Neural crest cell (in vitro differentiated cells): ENCODE measurements at places on chromosomes 7 and 10.

- no peak for DNase-seq
Observed at GRCh38 chr7:105389088-105389650, 448 bp upstream of the SRPK2 start.

- no peak for DNase-seq
Observed at GRCh38 chr7:22561895-22562593, 62.1 kb upstream of the STEAP1B start.

DNA sequence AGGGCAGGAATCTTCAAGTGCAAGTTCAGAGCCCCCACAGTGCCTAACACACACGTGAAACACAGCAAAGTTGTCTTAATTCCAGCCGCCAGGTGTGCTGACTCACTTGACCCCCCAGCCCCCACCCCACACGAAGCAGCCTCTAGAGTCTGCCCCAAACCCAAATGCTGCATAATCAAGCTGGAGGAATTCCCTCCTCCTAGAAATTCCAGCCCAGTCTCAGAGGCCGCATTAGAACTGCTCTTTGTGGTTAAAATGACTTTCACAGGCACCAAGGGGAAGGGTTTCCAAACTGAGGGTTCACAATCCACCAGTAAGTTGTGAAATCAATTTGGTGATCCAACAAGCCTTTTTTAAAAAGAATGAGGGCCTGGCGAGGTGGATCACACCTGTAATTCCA lies 67.0 kb upstream of the PLXNA4 start:
- no peak for DNase-seq

- no peak for DNase-seq
Observed at GRCh38 chr7:157000741-157001653, 9.5 kb downstream of the MNX1 start.

DNA sequence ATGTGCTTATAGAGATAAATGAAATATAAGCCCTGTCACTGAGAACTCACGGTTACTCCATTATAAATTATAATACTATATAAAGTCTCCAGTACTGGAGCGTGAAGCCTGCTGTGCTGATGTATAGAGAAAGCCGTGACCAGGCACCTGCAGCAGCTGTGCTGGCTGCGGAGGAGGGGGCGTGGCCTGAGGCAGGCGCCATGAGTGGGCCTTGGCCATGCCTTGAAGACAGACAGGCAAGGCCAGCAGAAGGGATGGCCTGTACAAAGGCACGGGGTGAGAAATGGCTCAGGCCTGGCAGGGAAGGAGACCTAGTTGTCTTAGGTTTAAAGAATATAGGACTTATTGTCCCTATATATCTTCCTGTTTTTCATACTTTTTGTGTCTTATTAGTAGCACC lies 218.5 kb upstream of the STK17A start:
- no peak for DNase-seq

DNA sequence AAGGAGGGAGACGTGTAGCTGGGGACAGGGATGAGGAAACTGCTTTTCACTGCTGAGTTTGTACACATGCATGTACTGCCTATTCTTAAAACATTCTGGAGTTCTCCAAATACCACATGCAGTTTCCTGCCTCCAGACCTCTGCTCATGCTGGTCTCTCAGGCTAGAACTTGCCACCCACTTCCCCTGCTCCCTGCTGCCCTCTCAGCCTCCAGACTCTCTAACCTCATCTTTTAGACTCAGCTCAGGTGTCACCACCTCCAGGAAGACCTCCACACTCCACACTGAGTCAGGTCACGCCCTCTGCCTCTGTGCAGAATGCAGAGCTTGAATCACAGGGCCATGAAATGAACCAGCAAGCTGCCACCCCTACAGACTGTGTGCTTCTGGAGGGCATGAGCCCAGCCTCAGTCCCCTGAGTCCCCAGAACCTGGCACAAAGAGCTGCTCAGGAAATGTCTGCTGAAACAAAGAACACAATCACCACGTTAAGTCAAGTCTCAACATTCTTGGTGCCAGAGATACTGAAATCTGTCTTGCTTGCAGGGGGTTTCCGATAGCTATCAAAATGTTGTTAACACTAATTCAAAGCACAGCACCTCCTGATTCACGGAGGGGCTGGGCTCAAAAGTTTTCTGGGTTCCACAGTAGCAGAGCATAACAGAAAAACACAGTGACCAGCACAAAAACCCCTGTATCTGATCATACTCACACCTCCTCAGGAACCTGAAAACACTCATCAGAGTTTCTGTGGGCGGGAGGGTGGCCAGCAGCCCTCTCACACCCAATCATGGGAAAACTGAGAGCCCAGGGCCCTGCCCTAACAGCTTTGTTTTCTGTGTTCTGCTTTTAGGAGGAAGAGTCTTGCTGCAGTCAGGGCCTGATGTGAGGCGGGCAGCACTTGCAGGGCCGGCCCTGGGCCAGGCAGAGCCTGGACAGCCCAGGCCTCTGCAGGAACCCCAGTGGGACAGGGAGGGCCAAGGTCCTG lies 21.1 kb downstream of the FAM53B start:
- no peak for DNase-seq

GRCh38 chr7:30446266-30446665 lies 32.3 kb downstream of the NOD1 start:
- DNase-seq, result no peak

- DNase-seq, result no peak
Observed at GRCh38 chr10:28785018-28785417, 107.7 kb downstream of the BAMBI start.

GRCh38 chr10:23966504-23967051 lies 242.4 kb upstream of the KIAA1217 start:
- DNase-seq, result no peak

GRCh38 chr7:31151849-31152248 lies 99.7 kb downstream of the ADCYAP1R1 start:
- DNase-seq, result no peak

DNA sequence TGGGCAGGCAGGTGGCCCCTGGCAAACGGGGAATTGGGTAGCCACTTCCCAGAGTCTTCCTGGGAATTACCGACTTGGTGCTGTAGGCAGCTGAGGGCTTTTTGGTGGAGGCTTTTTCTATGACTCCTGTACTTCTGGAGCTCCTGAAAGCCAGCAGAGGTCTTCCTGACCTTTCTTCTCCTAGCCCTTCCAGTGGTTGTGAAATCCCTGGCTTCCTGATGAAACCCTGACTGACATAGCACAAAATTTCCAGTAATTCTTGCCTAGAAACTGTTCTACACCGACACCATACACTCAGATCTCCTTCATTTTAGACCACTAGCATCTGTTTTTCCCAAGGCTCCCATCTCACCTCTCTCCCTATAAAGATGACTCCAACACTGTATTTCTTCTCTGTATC lies 120.2 kb downstream of the STRA8 start:
- no peak for DNase-seq

DNA sequence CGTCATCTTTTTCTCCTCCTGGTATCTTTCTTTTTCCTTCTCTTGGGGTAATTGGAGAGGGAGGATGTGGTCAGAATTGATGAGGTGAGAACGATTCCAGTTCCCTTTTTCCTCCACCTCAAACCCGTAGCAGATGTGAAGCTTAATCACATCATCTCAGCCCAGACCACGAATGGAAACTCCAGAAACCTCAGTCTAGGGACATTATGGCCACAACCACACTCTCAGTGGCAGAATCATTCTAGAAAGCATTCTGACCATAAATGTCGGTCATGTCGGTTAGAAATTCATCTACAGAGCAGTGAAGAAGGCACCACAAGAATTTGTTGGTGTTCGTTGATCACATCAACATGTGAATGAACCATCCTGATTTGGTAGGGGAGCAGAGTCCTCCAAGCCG lies 78.7 kb downstream of the GATA3 start:
- DNase-seq, result no peak

- no peak for DNase-seq
Observed at GRCh38 chr10:124560377-124561105, 98.9 kb downstream of the LHPP start.

DNA sequence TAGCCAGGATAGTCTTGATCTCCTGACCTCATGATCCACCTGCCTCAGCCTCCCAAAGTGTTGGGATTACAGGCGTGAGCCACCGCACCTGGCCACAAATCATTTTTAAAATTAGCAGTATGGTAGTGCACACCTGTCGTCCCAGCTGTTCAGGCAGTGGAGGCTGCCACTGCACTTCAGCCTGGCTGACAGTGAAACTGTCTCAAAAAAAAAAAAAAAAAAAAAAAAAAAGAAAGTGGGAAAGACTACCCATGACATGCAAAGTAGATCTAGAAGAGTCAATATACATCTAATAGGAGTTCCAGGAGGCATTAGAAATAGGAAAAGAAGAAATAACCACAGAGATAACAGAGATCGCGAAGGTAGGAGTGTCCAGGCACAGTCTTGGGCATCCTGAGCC lies 3.2 kb downstream of the CSGALNACT2 start:
- no peak for DNase-seq

DNA sequence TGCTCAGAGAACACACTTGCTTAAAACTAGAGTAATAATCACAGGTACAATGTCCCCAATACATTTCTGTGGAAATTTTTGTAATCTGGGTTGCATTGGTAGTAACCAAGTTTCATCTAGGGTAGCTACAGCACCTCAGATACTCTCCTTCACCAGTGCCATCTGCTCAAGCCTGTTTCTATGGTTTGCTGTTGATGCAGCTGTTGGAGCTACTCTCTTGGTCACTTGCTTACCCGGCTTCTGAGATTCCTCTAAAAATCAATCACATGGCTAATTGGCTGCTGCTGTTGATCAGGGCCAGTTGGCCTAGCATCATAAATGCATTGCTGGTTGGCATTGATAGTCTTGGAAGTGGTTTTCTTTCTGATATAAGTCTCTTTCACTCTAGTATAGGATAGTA lies 220.8 kb downstream of the BICC1 start:
- DNase-seq, result no peak

- no peak for DNase-seq
Observed at GRCh38 chr10:112539340-112539739, 92.3 kb downstream of the VTI1A start.

DNA sequence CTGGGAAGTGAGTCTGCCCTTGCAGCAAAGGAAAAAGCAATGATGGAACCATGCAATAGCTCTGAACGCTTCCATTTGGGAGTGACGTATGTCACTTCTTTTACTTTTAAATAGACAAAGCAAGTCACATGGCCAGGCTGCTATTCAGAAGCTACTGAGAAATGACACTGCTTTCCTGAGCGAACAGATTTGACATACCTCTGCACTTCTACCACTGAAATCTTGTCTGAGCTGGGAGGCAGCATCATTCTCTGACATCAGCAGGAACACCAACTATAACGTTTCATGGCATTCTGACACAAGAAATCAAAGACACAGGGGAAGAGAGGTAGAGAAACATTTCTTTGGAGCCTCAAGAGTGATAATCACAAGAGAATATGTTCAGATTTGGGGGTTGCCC lies 271.1 kb downstream of the SNX13 start:
- DNase-seq, result no peak

DNA sequence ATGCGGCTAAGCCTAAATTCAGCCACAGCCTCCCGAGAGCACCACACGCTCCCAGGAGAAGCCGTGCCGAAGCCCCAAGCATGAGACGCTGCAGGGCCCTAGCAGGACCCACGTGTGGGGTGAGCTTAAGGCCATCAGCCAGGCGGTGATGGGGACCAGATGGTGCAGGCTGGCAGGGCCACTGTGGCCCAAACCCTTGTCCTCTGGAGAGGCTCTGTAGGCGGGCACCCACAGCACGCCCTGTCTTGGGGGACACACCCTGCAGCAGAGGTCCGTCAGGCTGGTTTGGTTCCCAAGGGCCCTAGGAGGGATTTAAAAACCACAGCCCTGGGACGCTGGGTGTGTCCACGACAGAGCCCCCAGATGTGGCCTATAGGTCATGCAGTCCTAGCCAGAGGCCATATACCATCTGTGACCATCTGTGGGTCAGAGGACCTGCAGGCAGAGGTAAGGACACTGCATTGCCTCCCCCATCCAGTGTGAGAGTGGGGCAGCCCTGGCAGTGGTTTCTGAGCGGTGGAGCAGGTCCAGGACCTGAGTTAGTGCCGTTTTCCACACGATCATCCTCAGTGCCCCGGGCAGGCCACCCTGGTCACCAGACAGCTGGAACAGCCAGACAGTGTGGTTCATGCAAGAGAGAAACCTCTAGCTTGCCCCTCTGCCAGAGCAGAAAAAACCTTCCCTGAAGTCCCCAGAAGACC lies 39.6 kb upstream of the INPP5A start:
- DNase-seq, result no peak
